Bone marrow (tissue), 2 donors: ENCODE measurements at places on chromosomes 3 and 15.

DNA sequence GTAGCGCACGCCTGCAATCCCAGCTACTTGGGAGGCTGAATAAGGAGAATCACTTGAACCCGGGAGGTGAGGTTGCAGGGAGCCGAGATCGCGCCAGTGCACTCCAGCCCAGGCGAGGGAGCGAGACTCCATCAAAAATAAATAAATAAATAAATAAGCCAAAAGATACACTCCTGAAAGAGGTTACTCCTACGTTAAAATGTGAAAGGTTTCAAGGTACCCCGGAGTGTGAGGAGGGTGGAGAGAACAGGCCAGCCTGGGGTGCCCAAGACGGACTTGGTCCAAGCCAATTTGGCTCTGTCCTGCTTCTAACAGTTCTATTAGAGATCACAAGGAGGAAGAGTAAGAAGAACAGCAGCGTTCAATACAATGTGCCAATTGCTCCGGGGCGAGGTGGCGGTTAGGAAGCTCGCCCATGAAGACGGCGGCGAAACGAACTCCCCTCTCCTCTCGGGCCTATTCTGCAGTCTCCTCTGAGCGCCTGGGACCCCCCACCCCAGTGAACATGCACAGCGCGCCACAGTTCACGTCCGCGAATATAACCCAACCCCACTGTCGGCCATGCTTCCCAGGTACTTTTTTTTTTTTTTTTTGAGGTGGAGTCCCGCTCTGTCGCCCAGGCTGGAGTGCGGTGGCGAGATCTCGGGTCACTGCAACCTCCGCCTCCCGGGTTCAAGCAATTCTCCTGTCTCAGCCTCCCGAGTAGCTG is 942 bp downstream of the ELP6 start:
- peak; percentile 25 for DNase-seq

DNA sequence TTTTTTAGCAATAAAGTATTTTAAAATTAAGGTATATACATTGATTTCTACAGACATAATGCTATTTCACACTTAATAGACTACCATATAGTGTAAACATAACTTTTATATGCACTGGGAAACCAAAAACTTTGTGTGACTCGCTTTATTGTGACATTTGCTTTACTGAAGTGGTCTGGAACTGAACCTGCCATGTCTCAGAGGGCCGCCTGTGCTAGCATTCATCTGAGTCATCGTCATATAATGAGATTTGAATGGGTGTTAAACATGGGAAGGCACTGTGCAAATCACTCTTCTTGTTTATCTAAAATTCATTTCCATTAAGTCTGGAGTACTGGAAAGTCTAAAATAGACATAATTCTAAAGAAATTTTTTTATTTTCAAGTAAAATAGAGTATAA is 12.9 kb downstream of the EIF2AK4 start:
- DNase-seq: no peak

DNA sequence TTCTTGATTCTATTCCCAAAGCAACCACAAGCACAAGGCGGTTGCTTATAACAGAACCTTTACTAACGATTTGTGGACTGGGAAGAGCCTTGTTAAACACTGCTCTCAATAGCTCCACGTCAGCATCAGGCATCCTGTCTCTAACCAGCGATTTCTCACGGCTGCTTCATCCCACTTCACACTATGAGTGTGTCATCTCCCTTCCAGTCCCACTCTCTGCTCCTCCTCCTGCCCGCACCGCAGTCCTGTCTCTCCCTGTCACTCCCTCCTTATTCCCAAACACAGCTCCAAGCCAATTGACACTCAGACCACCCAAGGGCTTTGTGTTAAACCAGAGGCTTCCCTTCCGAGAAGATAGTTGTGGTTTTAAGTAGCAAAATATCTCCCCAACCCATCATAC is 94.8 kb downstream of the ABHD5 start:
- no peak for DNase-seq

GRCh38 chr3:53269888-53270880 is 14.4 kb upstream of the TKT start:
- DNase-seq: peak; percentile 94

GRCh38 chr3:9786209-9786739 is 6.0 kb downstream of the TADA3 start:
- DNase-seq: no peak

DNA sequence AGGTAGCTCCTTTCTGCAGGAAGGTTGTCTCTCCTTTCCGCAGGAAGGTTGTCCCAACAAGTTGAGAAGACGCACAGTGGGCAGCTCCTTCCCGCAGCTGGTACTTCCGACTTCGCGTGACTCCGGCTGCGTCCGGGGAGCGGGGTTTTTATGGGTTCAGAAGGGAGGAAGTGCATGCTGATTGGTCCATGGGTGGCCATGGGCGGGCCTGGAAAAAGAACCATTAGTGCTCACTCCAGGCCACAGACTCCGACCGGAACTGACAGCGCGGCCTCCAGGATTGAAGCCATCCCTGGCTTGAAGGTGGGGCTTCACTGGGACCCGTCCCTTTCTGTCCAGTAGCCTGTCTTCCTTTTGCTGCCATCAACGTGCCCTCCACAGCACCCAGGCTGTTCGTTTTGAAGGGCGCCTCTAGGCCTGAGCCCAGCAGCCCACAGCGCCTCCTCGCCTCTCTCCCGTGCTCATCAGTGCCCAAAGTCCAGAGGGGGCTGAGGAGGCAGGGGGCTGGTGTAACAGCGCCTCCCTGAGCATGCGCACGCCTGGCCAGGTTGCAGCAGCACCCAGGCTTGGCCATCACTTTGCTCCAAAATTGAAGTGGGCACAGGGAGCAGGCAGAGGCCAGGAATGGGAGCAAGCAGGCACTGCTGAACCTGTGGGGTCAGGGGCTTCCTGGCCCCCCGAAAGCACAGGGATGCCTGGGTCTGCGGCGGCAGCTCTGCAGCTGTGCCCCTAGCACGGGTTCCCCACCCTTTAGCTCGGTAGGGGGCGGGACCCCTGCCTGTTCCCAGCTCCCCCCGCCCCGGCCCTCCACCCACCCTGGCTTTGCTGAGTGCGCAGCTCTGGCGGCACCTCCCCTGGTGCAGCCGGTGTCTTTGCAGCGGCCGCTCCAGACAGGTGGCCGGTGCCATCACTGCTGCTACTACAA is 330.6 kb upstream of the MCTP2 start:
- DNase-seq: no peak

- DNase-seq: peak; percentile 78
Measured at GRCh38 chr15:45457641-45458539, 64.7 kb downstream of the SLC30A4 start.

DNA sequence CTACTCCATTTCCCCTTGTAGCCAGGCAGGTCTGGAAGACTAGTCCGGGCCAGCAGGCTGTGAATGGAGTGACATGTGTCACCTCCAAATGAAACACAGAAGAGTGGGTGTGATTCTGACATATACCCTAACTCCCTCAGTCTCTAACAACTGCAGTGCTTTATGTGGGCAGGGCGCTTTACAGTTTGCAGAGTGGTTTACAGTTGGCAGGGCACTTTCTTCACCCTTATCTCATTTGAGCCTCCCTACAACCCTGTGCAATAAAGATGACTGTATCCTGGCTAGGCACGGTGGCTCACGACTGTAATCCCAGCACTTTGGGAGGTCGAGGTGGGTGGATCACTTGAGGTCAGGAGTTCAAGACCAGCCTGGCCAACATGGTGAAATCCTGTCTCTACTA is 176.3 kb downstream of the RAB11A start:
- no peak for DNase-seq

DNA sequence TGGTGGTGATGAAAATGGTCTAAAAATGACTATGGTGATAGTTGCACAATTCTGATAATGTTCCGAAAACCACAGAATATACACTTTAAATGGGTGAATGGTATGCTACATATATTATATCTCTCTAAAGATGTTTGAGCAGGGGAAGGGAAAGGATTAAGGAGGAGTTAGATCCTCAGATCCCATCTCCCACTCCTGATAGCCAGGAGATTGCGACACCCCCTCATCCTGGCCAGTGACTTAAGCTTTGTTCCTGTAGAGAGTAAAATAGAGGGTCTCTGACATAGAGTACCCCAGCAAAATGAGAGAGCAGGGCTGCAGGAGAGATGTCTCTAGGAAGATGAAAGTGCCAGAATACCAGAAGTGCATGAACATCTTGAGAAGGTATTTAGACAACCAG is 984.8 kb downstream of the FHIT start:
- no peak for DNase-seq

GRCh38 chr3:177110895-177111294 is 86.4 kb downstream of the TBL1XR1 start:
- no peak for DNase-seq

DNA sequence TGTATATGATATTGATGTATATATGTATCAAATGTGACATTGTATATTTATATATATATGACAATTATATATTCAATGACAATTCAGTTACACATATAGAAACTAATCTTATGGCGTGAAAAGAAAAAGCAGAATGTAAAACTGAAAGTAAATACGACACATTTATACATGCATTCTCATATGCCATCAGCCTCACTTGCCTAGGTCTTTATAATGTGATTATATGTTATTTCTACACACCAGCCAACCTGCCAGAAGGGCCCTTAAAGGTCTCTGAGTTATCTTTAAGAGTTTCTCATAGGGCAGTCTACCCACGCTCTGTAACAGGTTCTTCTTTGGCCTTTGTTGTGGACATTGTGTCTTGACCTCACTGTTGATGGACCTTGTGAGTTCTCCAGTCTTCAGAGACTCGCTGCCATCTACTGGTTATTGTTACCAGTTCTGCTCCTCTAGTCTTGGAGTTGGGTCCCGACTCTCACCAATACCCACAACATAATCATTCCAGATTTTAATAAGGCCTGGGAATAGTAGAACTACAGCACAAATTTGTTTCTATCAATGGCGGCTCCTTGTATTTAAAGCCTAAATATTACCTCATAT is 371.5 kb upstream of the GOLIM4 start:
- no peak for DNase-seq

DNA sequence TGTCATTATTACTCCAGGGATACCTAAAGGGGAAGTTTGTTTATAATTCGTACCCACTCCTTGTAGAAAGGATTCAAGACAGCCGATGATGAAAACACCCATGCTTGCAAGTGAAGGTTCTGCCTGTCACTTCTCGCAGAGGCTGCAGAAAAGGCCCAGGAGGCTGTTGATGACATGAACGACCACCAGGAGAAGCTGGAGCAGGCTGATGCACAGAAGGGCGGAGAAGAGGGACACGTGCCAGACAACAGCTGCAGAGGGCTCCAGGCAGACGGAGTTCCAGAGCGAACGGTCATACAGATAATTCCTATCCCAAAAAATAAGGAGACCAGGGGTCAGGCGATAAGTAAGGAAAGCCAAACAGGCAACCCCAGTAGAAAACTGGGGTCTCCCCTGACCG is 5.7 kb upstream of the DYNLT2B start:
- DNase-seq: no peak

DNA sequence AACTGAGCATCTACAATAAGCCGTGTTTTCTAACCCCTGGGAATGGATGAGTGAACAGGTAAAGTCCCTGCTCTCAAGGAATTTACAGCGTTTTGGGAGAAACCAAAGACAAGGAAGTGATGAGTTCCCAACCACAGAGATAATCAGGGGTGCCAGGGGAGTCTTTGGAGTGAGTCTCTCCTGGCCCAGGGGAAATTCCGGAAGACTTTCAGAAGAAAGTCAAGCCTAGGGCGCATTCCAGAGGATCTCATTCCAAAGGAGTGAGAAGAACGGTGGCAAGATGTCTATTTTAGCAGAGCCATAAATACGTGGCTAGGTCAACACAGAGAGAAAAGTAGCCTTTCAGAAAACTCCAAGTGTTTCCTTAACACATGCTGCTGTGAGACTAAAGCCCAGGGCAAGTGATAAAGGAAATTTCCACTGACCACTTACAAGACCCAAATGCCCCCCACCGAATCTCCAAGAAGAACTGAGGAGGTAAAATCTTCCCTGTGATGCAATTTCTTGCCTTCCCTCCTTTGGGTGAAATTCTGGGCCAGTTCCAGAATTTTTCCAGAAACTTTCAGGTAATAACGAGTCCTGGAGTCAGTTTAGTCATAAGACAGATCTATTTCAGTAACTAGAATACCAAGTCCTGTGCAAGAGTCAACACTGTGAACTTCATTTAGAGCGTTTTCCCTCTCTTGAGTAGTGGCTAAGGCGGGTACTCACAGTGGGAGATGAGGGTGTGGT is 437.4 kb downstream of the NR2F2 start:
- DNase-seq: no peak

DNA sequence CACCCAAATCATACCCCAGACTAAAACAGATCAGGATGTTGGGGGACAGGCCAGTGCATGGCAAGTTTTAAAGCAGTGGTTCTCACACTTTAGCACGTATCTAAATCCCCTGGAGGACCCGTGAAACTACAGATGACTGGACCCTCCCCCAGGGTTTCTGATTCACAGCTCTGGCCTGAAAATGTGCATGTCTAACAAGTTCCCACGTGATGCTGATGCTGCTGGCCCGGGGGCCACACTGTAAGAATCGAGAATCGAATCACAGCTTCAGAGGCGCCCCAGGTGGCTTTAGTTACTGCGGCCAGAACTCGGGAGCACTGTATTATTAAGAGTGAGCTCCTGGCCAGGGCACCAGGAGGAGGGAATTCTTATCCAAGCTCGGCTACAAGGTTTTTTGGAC is 11.6 kb downstream of the ADAMTS17 start:
- DNase-seq: no peak

DNA sequence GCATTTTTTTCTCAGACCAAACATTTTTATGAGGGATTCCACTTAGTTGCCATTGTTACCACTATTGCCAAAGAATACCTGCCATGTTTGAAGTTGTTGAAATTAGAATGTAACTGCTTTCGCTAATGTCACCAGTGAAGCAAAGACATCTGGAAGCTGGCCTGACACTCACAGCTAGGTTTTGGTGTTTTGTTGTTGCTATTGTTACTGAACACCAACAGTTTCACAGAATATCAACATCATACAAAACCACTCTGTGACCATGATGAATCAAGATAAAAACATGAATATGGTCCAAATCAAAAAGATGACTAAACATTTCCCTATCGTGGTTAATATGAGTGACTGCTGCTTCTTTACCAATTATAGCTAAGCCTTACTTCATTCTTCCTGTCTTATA is 6.9 kb upstream of the CFAP20DC start:
- no peak for DNase-seq

DNA sequence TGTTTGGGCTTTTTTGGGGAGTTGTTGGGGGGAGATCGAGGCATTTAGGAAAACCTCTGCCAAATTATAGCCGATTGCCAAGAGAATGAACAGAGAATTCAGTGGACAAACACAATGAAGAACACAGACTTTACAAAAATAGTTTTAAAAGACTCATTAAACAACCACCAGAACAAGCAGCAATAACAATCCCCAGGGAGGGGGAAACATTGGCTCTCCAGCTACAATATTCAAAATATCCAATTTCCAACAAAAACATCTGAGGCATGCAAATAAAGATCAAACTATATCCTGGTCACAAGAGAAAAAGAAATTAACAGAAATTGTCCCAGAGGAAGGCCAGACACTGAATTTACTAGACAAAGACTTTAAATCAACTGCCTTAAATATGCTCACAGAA is 24.5 kb upstream of the ANKRD28 start:
- no peak for DNase-seq

- DNase-seq: no peak
Measured at GRCh38 chr3:14211621-14212020, 33.0 kb downstream of the LSM3 start.

GRCh38 chr15:76169911-76170800 is 110.4 kb downstream of the TMEM266 start:
- DNase-seq: no peak
